Head of caudate nucleus (tissue), 42 donors: ENCODE measurements at places on chromosomes 5 and 9.
A peak's percentile ranks its signal among the peaks of the same experiment; 100 is the strongest.

DNA sequence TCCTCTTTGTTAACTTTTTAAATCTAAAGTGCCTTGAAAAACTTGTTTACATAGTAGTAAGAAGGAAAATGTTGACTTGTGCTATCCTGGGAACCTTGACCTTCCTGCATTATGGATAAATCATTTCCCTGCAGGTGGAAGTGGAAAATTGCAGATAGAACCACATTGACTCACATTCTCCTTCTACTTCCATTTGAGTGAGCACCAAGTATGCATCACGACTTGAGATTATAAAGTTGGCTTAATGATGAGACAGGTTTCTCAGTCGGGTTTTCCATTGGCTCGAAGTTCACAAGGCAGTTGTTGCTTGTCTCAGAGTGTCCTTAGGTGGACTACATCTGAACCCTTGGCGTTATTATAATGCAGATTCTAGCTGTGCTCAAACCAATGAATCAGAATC lies 39.9 kb downstream of the DOCK8 start:
- DNase-seq = no peak

- no peak for DNase-seq
Measured at GRCh38 chr9:94677929-94678328, 38.6 kb upstream of the FBP1 start.

DNA sequence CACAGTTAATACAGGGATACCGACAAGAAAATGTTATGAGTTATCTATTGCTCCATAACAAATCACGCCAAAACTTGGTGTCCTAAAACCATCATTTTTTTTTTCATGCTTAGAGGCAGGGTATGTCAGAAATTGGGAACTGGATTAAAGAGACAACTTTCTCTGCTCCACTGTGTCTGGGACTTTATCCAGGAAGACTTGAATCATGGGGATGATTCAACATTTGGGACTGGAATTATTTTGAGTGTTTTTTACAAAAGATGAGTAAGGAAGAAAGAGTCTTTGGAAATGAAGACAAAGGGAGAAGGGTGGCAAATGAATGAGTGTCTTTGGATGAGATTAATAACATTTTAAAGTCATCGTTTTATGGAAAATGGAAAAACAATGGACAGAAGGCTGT lies 1883.7 kb upstream of the C9orf72 start:
- no peak for DNase-seq

- peak; percentile 11 for DNase-seq
Measured at GRCh38 chr5:152439791-152440190, 34.7 kb upstream of the NMUR2 start.

- no peak for DNase-seq
Measured at GRCh38 chr5:160769301-160769700, 82.7 kb downstream of the ATP10B start.

- DNase-seq = no peak
Measured at GRCh38 chr9:99121604-99122003, 16.7 kb downstream of the TGFBR1 start.

DNA sequence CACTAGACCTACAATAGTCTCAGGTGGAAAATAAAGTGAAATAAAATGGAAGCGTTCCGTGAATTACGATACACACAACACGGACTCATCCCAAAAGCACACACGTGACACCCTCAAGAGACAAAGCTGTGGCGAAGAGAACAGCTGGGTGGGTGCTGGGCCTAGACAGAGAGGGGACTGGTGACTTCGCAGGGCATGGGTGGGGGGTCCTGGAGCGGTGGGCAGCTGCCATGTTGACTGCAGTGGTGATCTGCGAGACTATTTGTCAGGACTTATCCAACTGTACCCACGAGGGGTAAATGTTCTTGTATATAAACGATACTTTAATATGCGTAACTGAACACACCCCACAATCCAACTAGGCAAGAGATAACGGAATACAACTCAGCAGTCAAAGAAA lies 52.0 kb downstream of the GOLM1 start:
- no peak for DNase-seq

GRCh38 chr5:97131139-97131710 lies 11.2 kb downstream of the LIX1 start:
- DNase-seq = no peak

- peak; percentile 54 for DNase-seq
Measured at GRCh38 chr9:129317179-129318011, 139.3 kb upstream of the IER5L start.

DNA sequence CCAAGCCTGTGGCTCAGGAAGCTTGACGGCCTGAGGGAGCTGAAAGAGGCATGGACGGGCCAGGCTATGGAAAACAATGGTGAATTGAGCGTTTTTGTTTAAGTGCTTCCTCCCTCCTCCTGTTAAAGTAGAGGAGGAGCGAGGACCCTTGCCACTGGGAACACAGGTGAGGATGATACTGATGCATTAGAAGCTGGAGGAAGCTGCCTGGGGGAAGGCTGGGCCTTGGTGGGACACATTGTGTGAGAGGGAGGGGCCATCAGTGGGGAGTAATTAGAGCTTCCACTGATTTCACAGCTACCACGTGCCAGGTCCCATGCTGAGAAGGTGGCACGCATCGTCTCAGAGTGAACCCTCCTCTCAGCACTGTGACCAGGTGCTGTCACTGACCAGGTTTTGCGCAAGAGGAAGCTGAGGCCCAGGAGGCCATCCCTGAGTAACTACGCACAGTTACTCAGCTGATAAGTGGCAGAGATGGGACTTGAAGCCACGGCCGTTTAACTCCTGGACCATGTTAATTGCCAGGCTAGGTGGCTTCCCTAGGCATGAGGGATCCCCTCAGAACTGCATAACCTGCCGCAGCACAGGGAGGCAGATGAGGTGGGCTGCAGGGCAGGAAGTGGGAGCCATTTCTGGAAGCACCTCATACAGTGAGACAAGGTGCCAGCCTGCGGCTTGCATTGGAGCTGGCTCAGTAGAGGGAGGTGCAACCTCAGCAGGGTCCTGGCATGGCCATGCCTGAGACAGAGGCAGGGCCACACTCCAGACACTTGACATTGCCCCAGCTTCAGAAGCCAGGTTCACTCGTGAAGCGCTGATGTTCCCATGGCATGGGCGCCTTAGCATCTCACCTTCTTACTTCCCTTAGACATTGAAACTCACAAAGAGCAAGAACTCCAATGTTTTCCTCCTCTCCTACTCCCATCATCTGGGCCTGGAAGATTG lies 195.3 kb upstream of the MVB12B start:
- DNase-seq = no peak

DNA sequence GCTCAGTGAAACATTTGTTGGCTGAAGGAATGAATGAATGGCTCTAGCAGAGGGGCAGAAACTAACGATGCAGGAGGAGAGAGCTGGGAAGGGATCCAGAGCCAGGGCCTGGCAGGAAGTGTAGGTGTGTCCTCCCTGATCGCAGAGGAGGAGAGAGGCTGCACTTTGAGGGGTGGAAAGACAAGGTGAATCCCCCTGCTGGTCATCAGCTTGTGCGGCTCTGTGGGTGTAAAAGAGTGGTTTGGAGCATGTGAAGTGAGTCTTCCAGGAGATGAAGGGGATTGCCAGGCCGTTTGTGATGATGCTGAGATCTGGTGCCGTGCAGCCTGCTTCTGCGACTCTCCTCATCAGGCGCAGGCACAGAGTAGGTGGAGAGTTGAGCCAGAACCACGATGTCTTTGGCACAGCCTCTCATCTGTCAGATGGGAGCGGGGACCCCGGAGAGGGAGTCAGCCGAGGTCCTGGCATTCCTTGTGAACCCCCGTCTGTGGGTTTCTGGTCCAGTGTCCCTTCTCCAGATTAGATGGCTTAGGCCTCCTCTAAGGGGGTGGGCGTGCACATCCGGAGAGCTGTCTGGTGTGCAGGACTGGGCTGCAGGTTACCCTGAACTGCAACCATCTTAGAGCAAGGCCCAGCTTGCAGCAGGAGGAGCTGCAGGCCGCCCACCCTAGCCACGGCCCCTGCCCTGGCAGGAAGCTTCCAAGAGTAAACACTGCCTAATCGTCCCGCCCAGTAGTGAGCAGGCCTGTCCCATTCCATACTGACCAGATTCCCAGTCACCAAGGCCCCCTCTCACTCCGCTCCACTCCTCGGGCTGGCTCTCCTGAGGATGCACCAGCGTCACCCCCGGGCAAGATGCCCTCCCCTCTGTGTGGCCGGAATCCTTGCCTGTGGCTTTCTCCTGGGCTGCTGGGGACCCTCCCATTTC lies at the start of gene ADAMTS13:
Gene ADAMTS13, plus strand, starts transcription at position 753 of the 928 bp plus-strand sequence. Its CDS starts 77 bp downstream, at position 830.
- DNase-seq = no peak

DNA sequence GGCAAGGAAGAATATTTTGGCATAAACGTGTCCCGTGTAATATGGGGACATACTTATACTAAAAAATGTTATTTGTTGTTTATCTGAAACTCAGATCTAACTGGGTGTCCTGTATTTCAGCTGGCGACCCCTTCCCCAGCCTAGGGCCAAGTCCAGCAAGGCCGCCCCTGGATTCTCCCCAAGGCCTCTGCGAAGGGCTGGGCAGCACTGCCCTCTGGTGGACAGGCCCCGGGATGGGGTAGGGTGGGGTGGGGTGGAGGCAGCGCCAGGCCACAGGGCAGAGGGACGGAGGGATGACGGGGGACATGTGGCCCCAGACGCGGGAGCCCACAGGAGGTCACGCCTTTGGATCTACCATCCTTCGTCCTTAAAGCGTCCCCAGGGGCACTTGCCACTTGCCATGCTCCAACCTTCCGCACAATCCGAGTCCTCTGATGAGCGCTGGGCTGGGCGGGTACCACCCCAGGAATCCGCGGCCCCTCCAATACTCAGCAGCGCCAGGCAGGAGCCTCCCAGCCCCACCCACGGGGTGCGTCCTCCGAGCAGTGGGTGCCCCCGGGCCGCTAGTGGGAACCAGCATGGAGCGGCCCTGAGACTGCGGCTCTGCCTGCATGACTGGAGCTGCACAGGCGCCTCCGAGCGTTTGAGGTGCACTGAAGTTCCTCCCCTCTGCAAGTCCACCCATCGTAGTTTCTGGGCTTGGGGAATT lies 7.1 kb upstream of the AGPAT2 start:
- no peak for DNase-seq

DNA sequence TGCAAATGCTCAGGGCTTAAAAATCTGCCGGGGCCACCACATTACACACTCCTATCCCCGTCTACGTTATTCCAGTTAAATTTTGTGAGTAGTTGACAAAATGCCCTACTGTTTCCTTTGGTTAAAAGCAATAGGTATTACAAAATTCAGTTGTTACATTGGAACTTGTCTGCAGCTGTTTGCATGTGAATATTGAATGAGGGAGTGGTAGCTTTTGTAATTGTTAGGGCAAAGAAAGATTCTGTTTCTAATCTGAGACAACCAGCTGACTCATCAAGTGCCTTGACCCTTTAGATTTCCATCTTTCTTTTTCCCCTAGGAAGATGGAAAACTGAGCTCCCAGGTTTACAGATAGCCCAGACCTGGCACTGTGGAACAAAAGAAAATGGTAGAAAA lies 30.2 kb downstream of the MAML1 start:
- no peak for DNase-seq

DNA sequence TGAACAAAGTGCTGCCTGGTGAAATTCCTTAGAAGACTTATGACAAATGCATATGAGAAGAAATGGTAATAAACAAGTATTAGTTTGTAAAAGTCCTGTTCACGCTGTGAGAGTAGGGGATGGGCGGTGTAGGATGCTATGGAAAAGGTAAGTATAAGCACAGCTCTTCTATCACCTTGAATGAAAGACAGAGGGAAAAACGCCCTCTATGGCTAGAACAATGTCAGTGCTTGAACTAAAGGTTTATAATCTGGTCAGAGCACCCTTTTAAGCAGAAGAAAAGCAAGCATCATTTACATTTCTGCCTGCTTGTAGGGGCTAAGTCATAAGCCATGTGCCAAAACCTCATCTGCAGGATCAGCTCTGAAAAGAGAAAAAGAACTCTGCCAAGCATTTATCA lies 115.2 kb downstream of the LHFPL2 start:
- DNase-seq = no peak

GRCh38 chr5:138661291-138661960 lies 86.2 kb upstream of the HSPA9 start:
- DNase-seq = no peak

DNA sequence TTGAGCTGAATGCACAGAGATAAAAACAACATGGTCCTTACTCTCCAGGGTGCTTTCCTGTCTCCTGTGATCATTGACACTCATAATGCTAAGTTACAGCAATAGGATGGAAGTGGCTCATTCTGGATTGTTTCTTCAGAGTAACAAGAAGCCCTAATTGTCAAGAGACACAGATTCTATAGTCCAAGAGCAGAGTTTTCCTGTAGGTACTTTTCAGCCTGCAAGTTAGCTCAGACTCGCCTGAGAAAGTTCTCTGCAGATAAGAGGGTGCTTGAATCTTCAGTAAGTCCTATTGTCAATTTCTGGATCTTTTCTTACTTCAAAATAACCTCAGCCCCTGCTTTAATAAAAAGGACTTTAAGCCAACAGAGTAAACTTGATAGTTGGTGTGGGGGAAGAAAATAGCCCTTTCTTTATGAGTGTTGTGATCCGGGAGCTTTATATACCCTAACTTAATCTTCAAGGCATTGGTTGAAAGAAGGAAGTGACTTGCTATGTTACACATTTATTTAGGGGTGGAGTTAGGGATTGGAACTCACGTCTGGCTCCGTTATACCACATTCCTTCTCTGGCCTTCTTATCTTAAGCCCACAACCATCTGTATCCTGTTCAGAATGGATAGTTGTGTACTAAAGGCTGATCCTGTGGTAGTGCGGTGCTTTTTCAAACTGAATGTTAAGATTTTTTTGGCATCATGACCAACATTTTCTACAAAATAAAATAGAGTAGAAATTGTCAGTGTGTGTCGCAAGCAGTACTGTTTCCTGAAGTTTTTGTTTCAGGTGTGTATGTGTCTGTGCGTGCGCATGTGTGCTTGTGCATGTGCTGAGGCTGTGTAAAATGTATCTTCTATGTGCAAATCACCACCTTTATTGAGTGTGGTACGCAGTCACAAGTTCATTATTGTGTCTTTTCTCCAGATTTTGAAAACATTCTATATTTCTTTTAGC lies 173.9 kb downstream of the WDR70 start:
- DNase-seq = no peak

GRCh38 chr5:5795074-5795771 lies 372.7 kb downstream of the ICE1 start:
- DNase-seq = no peak

GRCh38 chr9:130443840-130444492 lies 795 bp upstream of the ASS1 start:
- no peak for DNase-seq

- no peak for DNase-seq
Measured at GRCh38 chr5:122154491-122154890, 25.1 kb downstream of the ZNF474 start.

DNA sequence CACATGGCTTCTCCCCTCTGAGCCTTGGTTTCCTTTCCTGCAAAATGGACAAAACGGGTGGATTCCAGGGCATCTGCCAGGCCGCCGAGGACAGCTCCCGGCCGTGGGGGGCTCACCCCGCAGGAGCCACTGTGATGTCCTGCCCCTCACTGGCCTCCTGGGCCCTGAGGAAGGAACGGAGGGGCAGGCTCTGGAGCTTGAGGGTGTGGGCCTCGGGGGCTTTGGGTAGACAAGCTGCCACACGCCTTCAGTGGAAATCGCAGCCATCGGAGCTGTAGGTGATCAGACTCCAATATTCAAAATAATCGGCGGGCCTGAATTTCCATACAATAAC lies 32.2 kb upstream of the UBAC1 start:
- no peak for DNase-seq

DNA sequence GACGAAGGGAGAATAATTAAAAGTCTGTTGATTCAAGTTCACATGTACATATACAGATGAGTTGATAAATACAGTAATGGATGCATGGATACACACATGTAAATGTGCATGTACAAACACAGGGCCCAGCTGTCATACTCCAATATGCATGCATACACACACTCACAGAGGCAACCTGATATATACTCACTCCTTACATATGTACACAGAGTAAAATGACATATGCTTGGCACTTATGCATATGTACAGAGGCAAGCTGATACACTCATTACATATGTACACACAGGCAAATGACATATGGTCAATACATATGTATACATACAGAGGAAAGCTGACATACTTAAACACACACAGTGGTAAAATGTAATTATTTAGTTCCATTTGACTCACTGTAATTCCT lies 7.2 kb upstream of the TMEFF1 start:
- no peak for DNase-seq
